ENCODE measurements at places on chromosomes 12 and 14.

GRCh38 chr12:28998662-28999120 lies 150.4 kb upstream of the FAR2 start:
- DNase-seq: peak; percentile 52

- DNase-seq: no peak
These were observed 43.9 kb upstream of the GTF2A1 start for GRCh38 chr14:81264671-81265070.

DNA sequence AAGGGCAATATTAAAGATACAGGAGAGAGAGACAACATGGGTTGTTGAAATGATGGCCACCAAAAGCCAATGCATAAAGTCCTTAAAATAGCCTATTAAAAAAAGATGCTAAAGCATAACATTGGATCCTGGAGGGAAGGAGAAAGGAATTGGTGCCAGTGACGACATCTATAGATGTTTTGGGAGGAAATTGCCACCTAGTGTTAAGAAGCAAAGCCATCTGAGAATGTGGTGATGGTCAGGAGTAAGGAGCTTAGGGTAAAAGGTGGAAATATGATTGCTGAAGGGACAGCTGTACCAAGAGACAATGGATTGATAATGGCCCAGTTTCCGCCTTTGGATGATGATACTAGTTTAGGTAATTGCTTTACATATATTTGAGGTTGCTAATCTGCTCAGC lies 85.1 kb downstream of the TMEM30B start:
- DNase-seq: no peak

DNA sequence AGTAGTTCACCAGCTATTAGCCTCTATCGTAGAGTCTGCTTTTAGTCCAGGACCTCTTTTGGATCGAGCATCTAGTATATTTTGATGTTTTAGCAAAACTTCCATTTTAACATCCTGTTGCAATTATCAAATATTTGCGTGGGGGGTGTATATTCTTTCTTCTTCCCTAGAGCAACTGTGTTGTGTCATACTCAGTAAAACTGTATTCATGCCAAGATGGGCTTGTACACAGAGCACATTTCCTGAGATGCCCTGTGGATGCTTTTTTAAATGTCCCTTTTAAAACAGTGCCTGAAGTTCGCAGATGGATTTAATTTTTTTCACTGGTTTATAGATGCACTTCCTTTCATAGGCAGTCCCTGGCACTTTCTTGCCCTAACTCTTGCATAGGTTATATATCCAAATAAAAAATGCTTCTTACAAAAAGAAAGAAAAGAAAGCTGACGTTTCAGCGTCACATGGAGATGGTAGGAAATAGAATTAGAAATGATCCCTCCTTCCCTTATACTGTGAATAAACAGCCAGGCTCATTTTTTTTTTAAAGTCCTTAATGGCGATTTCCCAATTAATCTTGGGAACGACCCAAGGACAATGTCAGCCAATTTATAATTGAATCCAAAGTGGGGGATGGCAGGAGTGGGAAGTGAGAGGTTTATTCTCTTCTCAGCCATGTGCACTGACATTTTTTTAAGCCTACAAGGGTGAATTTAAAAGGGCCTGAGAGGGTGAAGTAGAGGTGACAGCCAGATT lies 247.0 kb downstream of the SLC41A2 start:
- peak; percentile 60 for DNase-seq

DNA sequence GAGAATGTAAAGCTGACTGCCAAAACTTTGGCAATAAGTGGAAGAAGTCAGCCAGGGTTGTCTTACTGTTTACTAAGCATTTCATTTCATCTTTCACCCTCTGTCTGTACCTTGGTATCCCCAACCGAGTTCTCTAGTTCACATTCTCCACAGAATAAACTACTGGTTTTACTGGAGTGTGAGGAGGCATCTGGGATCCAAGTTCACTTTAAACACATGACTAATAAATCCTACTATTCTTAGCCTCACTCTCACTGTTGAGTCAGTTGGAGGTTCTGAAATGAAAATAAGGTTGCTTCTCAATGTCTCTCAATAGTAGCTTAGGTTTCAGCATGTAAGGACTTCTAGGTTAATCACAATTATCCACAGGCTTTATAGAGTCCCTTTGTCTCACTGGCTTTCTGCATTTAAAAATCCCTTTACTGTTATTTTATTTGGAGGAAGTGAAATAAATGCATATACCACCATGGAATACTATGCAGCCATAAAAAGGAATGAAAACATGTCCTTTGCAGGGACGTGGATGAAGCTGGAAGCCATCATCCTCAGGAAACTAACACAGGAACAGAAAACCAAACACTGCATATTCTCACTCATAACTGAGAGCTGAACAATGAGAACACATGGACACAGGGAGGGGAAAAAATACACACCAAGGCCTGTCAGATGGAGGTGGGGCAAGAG lies 95.8 kb downstream of the EPS8 start:
- DNase-seq: peak; percentile 68

DNA sequence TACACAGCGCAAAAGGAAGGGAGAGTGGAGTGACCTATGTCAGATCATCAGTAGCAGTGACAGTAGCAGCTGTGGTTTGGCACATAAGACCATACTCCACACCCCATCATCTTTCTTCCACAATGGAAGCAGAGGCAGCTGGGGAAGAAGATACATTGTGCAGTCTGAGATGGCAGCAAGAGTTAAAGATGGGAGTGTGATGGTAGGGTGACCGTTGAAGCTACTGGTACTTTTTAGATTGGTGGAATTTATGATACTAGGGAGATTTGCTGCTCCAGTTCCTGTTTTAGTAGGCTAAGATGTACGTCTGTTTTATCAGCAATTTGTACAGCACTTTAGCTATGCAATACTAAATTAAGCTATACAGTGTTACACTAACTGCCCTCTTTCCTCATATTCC lies 291.0 kb downstream of the FUT8 start:
- DNase-seq: no peak

DNA sequence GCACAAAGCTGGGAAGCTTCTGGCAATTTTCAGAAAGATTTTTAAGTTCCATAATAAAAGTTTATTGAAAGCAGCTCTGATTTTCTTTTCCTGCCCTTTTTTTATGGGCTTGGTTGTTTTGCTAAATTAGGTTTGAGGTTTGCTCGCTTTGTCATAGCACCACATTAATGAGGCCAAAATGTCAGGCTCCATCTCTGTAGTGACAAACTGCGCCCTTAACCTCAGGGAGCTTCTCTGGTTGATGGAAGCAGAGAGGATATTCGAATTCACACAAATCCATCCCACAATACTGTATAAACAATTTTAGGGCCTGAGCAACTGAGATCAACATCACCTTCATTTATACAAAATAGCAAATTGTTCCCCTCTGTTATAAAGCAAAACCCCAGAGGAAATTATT lies 342.6 kb upstream of the TMPO start:
- no peak for DNase-seq

DNA sequence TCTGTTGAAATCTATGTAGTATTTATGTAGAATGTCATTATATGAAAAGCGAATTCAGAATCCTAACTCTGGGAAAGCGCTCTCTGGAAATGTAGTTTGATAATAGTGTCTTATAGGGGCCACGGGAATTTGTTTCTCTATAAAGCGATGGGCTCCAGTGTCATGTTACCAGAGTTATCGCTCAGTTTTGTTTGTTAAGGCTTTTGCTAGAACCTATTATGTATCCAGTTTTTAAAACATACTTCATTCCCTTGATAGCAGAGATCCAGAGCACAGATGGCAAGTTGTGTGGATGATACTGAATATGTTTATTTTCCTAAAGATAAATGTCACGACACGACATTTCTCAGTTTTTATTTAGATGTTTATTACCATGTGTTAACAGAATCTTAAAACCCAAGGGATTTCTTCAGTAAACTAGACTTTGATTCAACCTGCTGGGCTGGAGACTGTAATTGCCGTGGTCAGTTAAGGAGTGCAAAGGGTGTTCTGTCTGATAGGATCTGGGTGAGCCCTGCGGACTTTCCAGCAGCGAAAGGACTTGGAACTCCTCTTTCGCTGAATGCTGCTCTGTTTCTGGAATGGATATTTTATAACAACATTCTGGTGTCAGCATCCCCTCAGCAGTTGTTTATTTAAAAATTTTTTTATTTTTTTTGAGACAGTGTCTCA lies 1.7 kb upstream of the DNAH10 start:
- no peak for DNase-seq

- DNase-seq: no peak
These were observed 4.7 kb upstream of the KRT77 start for GRCh38 chr12:52708010-52708409.

DNA sequence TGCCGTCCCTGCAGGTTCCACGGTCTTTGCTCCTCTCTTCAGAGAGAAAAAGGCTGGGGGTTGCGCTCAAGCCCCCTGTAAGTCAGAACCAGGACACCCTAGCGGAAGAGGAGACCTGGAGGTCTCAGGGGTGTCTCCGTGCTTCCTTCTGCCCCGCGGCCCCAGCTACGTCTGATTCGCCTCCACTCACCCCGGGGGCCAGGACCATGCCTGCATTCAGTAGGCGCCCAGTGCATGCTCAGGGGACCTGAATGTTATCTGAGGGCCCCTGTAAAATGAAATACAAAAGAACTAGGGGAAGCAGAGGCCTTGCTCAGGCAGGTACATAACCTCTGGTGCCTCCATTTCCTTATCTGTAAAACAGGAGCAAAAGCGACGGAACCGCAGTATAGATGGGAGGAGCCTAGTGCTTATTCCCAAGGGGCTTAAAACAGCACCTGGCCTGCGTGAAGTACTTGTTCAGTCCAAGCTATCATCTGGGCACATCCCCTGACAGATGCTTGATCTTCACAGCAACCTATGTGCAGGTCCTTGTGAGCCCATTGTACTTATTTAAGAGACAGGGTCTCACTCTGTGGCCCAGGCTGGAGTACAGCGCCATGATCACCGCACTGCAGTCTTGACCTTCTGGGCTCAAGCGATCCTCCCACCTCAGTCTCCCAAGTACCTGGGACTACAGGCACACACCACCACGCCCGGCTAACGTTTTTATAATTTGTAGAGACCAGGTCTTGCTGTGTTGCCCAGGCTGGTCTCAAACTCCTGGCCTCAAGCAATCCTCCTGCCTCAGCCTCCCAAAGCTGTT lies 110.3 kb upstream of the NCOR2 start:
- no peak for DNase-seq
